ENCODE measurements at places on chromosomes 11 and 22.

- no peak for DNase-seq
Observed at GRCh38 chr11:44456544-44457300, 108.7 kb upstream of the CD82 start.

DNA sequence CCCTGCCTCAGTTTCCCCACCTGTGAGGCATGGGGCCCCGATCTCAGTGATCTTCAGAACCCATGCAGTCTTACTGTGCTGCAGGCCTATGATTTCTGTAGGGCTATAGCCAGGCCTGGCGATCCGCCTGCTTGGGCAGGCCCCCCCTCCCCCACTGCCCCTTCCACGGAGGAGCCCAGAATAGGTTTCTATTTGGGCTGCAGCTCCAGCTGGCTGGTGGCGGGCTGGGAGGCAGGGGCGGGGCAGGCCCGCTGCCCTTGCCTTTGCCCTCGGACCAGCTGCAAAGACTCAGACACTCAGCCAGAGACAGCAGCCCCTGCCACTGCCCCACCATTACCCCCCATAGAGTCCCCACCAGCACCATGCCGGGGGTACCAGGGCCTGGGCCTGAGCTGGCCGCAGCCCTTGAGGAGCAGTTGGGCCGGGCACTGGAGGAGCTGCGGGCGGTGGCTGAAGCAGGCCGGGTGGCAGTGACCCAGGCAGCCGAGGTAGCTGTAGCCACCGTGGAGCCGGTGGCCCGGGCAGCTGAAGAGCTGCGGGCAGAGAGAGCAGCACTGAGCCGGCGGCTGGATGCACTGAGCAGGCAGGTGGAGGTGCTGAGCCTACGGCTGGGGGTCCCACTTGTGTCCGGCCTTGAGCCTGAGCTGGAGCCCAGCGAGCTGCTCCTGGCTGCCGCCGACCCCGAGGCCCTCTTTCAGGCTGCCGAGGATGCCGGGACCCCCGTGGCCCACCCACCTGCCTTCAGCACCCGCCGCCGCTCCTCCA lies 12.2 kb downstream of the SMTN start:
- DNase-seq = no peak

GRCh38 chr11:66336234-66337102 lies at the start of gene RIN1:
Gene RIN1 (minus strand): TSS chr11:66336434. CDS start chr11:66336402, 32 bp downstream.
- DNase-seq = no peak

DNA sequence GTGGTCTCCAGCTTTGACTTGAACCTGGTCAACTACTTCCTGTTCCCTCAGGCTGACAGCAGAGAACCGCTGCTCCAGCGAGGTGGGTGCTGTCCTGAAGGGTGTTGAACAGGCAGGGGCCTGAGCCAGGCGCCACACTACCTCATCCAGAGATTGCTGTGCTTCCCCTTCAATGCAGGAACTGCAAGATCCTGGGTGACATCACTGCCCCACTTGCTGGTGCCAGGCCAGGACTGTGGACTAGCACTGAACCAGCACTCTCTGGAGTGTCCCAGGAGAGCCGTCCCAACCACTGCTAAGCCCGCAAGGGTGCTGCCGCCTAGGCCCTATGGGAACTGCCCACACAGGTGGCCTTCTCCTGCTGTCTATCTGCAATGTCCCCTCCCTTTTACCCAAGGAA lies 51.7 kb downstream of the GAB4 start:
- DNase-seq = no peak
